Activated naive CD4-positive, alpha-beta T cell treated with Interleukin-2 at 50 U/mL for 16 hours (primary cell): ENCODE measurements at places on chromosomes 5 and 9.

DNA sequence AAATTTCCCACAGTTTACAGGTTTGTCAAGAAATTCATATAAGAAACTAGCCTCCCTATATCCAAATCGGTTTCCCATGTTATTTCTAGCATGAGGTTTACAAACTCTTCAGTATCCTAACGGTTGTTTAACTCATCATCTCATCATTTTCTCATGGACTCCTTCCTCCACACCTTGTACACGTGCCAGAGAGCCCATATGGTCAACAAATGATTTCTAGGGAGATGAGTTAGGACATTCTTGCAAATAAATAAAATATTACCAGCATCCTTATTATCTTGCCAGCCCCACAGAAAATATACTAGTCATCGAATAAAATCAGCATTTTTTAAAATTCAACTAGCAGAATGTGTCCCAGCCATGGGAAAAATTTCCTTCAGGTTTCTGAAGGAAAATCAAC lies 285.2 kb downstream of the EBF1 start:
- no peak for DNase-seq

- no peak for DNase-seq
Measured at GRCh38 chr9:94734054-94734754, 7.7 kb downstream of the AOPEP start.

DNA sequence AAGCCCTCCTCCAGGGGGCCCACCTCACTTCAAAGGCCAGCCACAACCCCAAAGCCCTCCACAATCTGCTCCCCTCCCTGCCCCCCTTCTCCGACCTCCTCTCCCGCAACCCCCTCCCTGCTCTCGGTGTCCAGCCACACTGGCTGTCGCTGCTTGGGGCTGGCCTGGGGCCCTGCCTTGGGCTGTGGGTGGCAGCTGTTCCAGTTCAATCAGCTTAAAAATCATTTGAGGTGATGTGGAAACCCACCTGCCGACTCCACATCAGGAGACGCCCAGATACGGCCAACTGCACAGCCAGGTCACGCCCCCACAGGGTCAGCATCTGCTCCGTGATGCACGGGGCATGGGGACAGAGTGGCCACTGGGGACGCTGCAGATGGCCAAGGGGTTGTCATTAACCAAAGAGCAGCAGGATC lies 107.0 kb upstream of the MVB12B start:
- DNase-seq: no peak

DNA sequence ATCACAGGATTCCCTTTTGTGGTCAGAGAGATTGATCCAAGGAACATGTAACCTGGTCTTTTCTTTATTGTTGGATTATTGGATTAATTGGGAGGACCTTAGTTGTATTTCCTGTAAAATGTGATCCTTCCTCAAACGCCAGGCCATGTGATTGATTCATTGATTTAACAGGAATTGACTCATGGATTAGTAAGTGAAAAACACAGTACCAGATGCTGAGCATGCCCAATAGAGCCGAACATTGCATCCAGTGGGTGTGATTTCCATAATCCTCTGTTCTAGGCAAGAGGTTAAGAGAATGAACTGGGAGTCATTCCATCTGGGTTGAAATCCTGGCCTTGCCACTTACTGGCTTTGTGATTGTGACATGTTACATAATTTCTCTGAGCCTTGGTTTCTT lies 522.3 kb downstream of the MAT2B start:
- no peak for DNase-seq

- no peak for DNase-seq
Measured at GRCh38 chr9:12815888-12816287, 41.1 kb downstream of the LURAP1L start.

- no peak for DNase-seq
Measured at GRCh38 chr9:138047469-138048040, 170.0 kb downstream of the CACNA1B start.

DNA sequence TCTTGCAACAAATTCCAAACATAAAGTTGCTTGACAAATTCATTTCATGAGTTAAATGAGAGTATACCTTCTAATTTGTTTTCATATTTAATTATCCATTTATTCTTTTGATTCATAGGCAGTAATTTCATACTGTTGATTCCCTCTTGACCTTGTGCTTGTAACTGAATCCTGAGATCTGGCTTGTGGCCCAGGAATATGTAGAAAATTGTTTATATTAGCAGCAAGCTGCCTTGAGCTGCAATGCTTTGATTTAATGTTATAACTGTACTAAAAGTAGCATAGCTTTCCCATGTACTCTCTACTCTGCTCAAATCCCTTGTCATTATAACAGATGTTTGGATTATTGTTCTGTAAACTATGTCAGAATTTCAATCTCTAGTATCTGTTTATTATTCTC lies 780.7 kb downstream of the NR2F1-AS1 start:
- DNase-seq: no peak

DNA sequence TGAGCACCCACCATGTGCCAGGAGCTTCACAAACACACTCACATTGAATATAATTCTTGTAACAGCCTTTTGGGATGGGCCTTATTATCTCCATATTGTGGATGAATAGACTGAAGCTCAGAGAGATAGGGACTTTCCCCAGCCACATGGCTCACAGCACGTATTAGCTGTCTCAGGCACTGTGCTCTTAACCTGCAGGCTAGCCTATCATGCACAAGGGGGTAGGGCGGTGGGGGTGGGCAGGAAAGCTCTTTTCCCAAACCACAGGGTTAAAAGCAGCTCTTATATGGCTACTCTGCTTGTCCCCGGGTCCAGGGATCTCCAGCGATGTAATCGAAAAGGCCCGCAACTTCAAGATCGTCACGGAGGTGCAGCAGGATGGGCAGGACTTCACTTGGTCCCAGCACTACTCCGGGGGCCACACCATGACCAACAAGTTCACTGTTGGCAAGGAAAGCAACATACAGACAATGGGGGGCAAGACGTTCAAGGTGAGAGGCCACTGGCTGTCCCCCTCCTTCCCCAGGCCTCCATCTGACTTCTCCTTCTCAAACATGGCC lies 2.6 kb downstream of the FABP6 start:
- DNase-seq: no peak

DNA sequence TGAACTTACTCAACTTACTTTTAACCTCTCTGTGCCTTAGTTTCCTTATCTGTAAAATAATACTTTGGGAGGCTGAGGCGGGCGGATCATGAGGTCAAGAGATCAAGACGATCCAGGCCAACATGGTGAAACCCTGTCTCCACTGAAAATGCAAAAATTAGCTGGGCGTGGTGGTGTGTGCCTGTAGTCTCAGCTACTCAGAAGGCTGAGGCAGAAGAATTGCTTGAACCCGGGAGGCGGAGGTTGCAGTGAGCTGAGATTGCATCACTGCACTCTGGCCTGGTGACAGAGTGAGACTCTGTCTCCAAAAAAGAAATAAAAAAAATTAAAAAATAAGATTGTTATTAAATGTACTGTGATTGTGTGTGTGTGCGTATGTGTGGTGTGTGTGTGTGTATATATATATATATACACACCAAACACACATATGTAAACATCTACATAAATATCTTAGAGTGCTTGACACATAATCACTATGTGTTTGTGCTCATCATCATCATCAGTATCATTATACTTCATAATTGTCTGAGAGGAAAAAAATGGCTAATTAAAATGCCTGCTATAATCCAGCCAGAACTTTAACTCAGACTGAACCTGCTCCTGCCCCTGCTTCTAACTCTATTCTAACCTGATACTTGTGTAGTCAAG lies 312.8 kb downstream of the FER start:
- no peak for DNase-seq

- DNase-seq: no peak
Measured at GRCh38 chr9:136552117-136552703, 6.4 kb upstream of the NOTCH1 start.

- DNase-seq: no peak
Measured at GRCh38 chr5:129372025-129372424, 88.1 kb upstream of the ADAMTS19 start.

GRCh38 chr5:132539716-132540115 lies 3.6 kb downstream of the IL5 start:
- no peak for DNase-seq

- no peak for DNase-seq
Measured at GRCh38 chr9:26768145-26768544, 124.5 kb downstream of the CAAP1 start.

GRCh38 chr5:71836084-71836483 lies 117.0 kb downstream of the CARTPT start:
- no peak for DNase-seq

- no peak for DNase-seq
Measured at GRCh38 chr9:89617978-89618377, 13.2 kb downstream of the GADD45G start.
